ENCODE measurements at places on chromosomes 7 and 10.

GRCh38 chr7:2633538-2634266, 1.9 kb downstream of the TTYH3 start:
- DNase-seq: no peak

DNA sequence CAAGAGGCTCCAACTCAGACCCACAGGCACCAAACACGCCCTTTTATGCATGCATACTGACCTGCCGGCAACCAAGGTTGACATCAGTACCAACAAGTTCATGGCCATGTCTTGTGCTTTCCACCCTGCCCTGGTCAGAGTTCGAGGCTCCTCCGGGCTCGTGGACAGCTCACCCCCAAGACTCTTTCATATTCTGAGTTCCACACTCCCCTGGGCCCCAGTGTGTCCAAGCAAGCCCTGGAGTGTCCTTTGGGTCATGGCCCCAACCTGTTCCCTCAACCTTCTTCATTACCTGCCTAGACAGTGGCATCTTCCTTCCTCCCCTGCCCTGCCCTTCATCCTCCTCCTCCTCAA, 40.5 kb downstream of the HIF1AN start:
- no peak for DNase-seq

- no peak for DNase-seq
Measured at GRCh38 chr7:49580761-49581160, 192.7 kb upstream of the VWC2 start.

DNA sequence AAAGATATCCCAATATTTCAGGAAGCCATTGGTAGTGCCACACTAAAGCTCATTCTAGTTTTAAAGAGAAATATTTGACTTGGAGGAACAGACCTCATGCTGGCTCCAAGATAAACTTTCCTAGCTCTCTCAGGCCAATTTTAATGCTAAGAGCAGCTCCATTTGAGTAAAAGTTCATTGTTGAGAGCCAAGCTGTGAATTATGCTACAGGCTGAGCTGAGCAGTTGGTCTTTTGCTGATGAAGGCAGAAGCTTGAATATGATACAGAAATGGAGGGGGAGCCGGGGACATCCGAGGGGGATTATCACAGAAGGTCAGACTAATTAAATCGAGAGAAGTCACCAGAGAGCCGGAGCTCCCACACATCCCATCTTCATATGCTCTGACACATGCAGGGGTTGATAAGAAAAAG, 175.7 kb upstream of the AUTS2 start:
- no peak for DNase-seq

DNA sequence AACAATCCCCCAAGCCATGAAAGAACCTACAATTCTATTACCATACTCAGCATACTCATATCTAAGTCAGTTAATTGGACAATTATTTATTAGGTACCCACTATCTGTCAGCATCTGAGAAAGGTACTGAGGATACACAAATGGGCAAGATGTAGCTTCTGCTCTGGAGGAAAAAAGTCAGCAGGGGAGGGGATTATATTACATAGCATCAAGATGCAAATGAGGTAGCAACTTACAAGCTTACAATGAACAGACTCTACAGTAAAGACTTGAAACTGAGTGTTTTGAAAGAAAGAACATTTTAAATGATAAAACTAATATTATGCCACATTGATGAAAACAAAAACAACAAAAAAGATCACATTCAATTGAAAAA, 10.8 kb upstream of the CUBN start:
- no peak for DNase-seq

DNA sequence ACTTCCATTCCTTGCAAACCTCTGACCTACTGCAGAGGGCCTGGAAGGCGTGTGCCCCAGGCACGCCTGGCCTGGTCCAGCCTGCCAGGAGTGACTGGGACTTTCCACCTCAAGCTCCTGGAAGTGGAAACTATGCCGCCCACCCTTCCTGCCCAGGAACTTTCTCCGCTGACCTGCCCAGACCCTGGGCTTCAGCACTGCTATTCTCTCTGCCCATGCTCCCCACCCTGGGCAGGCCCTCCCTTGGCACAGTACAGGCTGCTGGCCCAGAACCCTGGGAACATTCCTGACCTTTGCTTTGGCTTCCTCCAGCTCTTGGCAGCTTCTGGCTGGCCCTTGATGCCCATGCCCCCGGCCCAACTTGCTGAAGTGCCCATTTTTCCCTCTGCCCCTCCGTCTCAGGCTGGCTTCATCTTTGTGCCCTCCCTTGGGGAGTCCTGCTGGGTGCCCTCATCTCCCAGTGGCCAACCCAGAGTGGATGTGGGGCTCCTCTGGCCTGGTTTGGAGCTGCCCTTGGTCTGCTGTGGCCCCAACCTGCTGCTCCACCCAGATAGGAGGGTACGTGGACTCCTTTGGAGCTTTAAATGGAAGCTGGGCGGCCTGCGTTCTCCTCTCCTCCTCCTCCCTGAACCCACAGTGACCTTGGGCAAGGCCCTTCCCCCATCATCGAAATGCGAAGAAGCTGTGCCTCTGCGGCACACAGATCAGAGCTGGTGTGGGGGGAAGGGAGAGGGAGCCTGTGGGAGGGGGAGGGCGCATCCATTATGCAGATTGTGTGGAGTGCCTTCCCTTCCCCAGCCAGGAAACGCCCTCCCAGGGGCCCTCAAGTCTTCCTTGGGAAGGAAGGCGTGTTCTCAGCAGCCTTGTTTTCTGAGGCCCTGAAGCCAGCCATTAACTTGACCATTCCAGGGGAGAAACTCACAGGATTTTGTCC, 3.4 kb downstream of the MMRN2 start:
- no peak for DNase-seq

DNA sequence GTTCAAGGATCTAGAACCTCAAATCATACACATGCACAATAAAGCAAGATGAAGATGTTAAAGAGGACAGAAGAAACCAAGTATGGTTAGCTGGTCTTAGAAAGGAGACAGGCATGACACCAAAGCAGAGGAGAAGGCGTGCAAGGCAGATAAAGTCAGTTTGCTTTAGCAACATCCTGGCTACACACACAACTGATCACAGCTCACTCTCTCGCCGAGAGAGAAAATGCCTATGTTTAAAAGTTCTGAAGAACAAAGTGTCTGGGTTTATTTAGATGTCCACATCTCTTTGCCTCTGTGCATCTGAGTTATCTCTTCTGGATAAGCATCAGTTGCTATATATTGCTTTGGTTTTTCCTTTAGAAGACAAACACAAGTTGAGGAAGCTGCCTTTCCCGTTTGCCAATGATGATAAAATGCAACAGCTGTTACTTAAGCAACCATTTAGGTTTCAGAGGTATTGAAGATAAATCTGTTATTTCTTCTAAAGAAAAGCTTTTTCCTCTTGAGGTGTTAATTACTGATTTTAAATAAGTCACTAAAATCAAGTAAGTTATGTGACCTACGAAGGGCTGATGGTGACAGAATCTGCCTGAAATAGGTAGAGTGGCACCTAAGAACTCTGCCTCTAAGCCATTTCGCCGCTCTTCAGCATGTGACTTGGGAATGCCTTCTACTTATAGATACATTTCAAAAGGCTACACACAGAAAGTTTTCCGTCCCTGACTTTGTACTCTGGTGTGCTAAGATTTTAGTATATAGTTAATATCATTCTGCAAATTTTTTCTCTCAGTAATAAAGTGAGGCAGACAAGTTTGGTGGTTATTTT, 146.2 kb upstream of the ASAH2 start:
- DNase-seq: no peak

- DNase-seq: no peak
Measured at GRCh38 chr7:130655286-130655685, 13.3 kb downstream of the COPG2 start.

DNA sequence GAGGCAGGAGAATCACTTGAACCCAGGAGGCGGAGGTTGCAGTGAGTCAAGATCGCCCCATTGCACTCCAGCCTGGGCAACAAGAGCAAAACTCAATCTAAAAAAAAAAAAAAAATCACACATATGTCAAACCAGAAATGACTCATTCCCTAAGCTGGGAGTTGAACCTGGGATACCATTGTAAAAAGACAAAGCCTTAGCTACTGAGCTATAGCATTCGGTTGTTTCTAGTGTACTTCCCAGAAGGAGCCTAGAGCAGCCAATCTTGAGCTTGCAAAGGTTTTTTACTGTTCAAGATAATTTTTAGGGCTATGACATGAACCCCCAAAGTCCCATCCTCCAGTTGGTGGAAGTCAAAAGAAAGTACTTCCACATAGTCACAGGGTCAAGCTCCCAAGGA, 87.9 kb downstream of the ZNF467 start:
- no peak for DNase-seq

DNA sequence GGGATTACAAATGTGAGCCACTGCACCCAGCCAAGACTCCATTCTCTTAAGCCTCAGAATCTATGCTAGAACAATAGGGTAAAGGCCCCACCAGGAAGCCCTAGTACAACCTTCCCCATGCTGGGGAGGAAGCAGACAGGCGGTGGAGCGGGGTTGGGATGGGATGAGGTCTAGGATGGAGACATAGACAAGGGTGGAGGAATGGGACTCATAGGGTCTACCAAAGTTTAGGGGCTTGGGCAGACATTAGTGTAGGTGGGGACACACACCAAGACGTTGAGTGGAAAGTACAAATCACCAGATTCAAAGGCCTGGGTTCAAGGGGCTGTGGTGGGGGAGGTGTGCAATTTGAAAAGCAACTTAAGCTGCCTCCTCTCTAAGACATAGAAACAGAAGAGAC, 19.3 kb downstream of the PRSS2 start:
- no peak for DNase-seq

GRCh38 chr7:77310982-77311381, 105.2 kb downstream of the GSAP start:
- DNase-seq: no peak

GRCh38 chr10:89278900-89279392, 22.9 kb upstream of the IFIT2 start:
- no peak for DNase-seq

DNA sequence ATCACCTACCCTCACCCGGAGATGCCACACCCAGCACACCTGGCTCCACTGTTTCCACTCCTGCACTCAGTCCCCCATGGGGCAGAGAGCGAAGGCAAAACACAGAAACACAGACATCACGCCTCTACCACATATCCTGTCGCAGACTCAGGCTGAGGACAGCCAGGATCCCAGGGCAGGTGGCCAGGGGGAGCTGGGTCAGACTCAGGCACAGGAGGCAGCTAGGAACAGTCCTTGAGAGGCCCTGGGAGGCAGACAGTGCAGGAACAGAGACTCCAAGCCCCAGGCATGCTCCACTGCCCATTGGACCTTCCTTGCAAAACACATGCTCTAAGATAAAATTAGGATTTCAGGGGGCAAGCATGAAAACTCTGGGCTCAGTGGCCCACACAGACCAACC, 154.4 kb upstream of the C7orf33 start:
- DNase-seq: no peak

DNA sequence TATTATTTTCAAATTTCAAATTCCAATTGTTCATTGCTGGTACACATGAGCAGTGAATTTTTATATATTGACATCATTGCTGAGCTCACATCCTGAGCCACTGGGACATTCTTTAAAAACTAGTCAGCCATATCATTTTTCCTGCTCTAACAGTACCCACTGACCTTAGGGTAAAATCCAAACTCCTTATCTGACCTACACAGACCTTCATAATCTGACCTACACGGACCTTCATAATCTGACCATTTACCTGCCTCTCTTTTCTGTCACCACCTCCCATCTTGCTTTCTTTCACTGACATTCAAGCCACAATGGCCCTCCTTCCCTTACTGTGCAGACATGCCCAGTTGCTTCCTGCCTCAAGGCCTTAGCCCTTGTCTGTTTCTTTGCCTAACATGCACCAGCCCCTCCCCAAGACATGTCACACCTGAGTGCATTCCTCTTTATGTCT, 16.1 kb upstream of the CUZD1 start:
- no peak for DNase-seq

GRCh38 chr7:115827305-115828045, 203.1 kb downstream of the TFEC start:
- no peak for DNase-seq

- DNase-seq: no peak
Measured at GRCh38 chr7:134783294-134784069, 4.0 kb downstream of the CALD1 start.

DNA sequence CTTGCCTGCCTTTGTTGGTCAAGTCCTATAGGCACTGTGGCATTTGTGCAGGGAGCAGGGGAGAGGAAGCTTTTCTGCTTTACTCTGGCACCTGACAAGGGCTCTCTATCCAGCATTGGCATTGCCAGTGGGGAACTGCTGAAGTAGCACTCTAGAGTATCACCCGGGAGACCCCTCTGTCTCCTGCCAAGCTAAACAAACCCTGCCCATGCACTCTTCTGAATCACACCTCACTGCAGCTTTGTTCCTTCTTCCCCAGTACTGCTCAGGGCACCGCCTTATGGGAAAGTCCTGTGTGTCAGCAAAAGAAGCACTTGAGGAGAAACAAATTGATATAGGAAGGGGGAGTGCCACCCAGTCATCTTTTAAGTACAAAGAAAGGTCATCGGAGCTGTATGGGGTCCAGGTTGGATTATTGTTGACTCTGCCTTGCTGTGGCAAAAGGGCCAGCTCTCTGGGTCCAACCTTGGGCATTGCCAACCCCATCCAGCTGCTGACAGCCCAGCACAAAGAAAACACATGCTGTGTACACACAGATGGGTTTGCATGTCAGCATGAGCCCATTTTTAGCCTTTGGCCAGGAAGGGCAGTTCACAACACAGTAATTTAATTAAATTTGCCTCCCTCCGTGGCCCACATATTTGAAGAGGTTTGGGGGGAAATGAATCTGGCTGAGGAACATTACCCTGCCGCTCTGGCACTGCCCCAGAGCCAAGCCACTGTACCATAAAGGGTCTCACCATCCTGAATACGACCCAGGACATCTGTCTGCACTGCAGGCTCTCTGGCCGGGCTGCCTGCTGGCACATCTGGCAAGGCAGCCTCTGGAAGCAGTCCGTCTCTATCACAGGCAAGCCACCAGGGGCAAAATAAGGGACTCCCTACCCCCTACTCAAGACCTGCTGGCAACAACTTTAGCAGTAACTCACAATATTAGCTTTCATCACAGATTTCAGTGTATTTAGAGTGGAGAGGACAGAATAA, 13.1 kb downstream of the LRRC4 start:
- DNase-seq: no peak

GRCh38 chr10:80537736-80538480, at the start of gene SH2D4B:
SH2D4B (plus strand) TSS chr10:80537902; CDS start chr10:80538332, 430 bp downstream.
- no peak for DNase-seq

DNA sequence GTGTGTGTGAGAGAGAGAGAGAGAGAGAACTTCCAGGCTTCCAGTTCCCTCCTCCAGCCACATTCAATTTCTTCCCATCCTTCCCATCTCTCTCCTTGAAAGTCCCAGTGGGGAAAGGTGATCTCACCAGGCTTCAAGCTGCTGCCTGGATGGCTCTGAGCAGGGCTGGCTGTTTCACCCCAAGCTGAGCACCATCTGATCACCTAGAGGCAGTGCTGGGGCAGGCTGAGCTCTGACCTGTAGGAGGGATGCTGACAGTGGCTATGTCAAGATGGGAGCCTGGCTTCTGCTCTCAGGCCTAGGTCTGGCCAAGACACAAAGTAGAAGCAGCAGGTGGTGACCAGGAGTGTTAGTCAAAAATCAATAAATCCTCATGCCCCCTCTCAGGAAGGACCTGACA, 370.8 kb downstream of the PLXNA4 start:
- no peak for DNase-seq

- no peak for DNase-seq
Measured at GRCh38 chr7:42832667-42833066, 79.2 kb downstream of the C7orf25 start.

GRCh38 chr10:8065651-8066050, 11.2 kb downstream of the GATA3 start:
- no peak for DNase-seq
